ENCODE measurements at places on chromosomes 5 and 9.

- no peak for DNase-seq
Measured at GRCh38 chr5:1078206-1078605, 33.7 kb downstream of the SLC12A7 start.

DNA sequence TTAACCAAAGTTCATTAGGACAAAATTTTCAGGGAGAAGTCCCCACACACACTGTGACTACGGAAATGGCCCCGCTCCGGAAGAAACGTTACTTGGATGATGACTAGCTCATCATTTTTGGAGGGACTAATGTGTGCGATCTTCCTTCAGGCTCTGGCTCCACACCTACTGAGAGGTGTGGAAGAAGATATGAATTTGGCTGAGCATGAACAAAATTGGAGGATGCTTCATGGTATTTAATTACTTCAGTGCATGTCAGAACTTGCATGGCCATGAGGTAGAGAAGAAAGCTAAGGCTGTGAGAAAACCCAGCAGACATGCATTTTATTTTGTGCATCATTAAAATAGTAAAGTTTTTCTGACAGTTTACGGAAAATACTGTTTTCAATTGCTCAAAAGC lies 202.1 kb upstream of the TLE4 start:
- DNase-seq, result no peak

- no peak for DNase-seq
Measured at GRCh38 chr9:77903666-77904285, 127.8 kb downstream of the GNAQ start.

GRCh38 chr5:80097451-80097850 lies 62.3 kb downstream of the THBS4 start:
- no peak for DNase-seq

Data from GM12864 (cell line).